ENCODE measurements at places on chromosomes 3 and 15.

DNA sequence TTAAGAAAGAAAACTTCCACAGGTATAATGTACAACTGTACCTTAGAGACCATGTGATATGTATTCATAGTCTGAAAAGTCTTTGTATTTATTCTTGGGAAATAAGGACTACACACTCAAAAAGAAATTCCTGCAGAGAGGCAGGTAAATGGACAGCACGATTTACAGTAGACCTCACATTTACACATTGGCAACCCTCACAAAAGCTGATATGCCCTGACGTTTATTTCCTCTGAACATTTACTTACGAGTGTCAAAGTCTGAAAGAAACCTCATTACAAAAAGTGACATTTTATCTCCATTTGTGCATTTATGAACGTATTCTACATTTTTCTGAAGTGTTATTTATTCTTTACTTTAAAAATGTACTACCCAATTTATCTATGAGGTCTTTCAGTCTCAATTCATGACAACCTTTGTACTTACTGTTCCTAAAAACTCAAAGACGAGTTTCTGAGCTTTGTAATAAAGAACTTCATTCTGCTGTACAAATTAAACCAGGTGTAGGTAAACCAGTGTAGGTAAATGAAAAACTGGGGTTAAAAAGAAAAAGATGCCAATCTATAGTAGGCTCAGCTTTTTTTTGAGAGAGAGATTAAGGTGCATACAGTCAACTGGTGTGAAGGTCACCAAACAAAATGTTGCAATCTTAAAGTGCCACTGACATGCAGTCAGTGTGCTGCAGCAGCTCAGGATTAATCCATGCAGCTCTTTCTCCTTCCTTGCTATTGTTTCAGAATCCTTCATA, 44.3 kb downstream of the THRB start:
- DNase-seq: no peak

DNA sequence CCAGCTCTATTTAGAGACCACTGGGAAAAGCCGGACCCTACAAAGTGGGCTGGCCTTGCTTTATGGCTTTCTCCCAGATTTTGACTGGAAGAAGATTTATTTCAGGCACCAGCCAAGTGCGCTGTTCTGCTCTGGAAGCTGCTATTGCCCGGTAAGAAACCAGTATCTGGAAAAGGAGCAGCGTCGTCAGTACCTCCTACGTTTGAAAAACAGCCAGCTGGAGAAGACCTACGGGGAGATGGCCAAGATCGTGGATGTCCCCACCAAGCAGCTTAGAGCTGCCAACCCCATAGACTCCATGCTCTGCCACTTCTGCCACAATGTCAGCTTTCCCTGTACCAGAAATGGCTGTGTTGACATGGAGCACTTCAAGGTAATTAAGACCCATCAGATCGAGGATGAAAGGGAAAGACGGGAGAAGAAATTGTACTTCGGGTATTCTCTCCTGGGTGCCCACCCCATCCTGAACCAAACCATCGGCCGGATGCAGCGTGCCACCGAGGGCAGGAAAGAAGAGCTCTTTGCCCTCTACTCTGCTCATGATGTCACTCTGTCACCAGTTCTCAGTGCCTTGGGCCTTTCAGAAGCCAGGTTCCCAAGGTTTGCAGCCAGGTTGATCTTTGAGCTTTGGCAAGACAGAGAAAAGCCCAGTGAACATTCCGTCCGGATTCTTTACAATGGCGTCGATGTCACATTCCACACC, 60.9 kb downstream of the PXYLP1 start:
- no peak for DNase-seq

DNA sequence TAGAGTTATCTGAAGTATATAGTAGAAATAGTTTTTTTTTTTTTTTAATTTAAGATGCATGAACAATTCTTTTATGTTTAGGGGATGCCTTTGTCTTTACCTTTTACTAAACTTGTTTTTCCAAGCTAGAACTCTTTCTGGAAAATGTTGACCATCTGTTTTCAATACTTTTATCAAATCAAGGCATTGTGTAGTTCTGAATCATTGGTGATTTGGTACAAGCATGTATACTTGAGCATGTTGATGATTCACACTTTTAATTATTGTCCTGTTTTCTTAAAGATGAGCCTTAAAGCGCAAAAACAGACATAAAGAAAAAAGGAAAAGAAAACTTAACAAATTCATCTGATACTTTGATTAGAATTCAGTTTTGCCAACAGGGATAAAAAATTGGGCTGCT, 28.3 kb downstream of the PDCD6IP start:
- no peak for DNase-seq

- no peak for DNase-seq
These were observed 74.4 kb downstream of the BOC start for GRCh38 chr3:113285741-113286140.

GRCh38 chr3:49654176-49654825, 19.9 kb upstream of the APEH start:
- DNase-seq: no peak

All from stimulated activated CD8-positive, alpha-beta memory T cell treated with anti-CD3 and anti-CD28 coated beads, Interleukin-2, amount 100 ng/mL, for 1 hour (primary cell).